ENCODE measurements at places on chromosomes 3 and 15.
A peak's percentile ranks its signal among the peaks of the same experiment; 100 is the strongest.

GRCh38 chr3:153289334-153289808 lies 127.3 kb downstream of the RAP2B start:
- no peak for DNase-seq

- no peak for DNase-seq
These were observed 22.5 kb upstream of the CLK3 start for GRCh38 chr15:74593122-74593521.

DNA sequence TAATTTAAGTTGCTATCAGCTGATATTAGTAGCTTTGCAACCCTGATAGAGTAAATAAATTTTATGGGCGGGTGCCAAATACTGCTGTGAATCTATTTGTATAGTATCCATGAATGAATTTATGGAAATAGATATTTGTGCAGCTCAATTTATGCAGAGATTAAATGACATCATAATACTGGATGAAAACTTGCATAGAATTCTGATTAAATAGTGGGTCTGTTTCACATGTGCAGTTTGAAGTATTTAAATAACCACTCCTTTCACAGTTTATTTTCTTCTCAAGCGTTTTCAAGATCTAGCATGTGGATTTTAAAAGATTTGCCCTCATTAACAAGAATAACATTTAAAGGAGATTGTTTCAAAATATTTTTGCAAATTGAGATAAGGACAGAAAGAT lies 70.0 kb downstream of the ECT2 start:
- DNase-seq = no peak

DNA sequence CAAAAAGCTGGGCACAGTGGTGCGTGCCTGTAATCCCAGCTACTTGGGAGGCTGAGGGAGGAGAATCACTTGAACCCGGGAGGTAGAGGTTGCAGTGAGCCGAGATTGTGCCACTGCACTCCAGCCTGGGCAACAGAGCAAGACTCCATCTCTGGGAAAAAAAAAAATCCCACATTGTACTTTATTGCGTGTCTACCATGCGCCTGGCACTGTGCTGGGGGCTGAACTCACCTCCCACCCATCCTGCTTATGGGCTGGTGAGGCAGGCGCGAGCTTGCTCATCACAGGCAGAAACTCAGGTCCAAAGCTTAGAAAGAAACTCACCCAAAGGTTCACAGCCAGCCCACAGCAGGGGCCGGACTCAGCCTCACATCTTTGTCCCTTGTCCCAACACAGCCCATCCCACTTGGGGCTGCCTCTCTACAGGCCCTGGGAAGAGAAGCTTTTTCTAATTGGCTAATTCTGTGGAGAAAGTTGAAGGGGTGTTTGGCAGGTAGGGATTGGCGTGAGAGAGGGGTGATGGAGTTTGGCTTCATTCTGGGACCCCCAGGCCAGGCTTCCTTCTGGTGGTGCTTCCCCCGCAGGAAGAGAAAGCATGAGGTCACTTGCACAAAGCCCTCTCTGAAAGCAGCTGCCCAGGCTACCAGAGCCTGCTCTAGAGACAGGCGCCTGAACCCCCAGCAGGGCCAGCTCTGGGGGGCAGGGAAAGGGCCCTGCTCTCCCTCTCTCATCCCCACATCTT lies 122.6 kb upstream of the SMAD3 start:
- no peak for DNase-seq

GRCh38 chr3:98966862-98967546 lies 65.5 kb upstream of the DCBLD2 start:
- DNase-seq = no peak

DNA sequence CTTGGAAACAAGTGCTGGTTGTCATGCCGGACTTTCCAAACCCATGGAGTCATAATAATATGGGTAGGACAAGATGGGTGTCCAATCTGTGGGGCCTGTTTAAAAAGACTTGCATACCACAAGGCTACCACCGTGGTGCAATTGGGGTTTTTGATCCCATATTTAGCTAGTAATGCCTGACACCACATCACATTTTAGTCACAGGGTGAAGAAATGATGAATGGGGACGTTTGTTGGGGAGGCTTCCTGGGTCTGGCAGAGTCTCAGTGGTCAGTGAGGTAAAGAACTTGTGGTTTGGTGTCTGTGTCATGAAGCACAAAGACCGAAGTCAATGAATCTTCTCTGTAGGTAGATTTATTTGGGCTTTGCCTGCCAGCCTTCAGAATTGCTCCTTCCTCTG lies 31.0 kb downstream of the P3H2 start:
- DNase-seq = no peak

GRCh38 chr15:58453931-58454793 lies 22.4 kb downstream of the LIPC start:
- DNase-seq = peak; percentile 42

- DNase-seq = no peak
These were observed 71.4 kb downstream of the ISG20 start for GRCh38 chr15:88710027-88710715.

GRCh38 chr3:79351699-79352098 lies 416.1 kb downstream of the ROBO1 start:
- no peak for DNase-seq

DNA sequence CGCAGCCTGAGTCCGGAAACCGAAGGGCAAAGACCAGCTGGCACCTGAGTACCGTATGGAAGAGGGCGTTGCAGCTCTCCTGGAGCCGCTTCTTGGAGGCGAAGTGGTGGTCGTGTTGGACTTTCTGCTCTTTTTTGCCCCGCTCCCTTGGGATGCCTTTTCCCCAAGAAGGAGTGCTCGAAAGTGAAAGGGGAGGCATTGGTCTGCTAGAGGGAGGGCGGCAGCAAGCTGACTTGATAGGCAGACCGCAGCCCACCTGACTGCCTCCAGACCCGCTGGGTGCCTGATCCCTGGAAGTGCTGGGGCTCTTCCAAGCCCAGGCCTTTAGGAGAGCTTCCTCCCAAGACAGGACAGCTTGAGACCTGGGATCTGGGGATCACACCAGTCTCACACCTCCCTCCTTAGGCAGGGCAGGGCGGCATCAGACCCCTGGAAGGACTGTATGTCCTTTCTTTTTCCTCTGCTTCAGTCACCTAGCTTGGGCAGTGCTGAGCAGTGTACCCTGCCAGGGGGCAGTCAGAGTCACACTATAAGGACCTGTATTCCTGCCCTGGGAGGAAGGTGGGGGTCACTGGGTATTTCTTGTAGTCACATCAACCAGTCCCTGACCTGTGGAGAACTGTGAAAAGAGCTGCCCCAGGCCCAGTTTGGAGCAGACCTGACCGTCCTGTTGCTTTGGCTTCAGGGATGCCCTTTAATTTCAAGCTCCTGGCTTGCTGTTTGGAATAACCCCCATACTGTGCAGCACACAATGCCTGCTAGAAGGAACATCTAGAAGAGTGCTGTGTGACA lies 2.1 kb downstream of the ACVR2B start:
- DNase-seq = no peak

DNA sequence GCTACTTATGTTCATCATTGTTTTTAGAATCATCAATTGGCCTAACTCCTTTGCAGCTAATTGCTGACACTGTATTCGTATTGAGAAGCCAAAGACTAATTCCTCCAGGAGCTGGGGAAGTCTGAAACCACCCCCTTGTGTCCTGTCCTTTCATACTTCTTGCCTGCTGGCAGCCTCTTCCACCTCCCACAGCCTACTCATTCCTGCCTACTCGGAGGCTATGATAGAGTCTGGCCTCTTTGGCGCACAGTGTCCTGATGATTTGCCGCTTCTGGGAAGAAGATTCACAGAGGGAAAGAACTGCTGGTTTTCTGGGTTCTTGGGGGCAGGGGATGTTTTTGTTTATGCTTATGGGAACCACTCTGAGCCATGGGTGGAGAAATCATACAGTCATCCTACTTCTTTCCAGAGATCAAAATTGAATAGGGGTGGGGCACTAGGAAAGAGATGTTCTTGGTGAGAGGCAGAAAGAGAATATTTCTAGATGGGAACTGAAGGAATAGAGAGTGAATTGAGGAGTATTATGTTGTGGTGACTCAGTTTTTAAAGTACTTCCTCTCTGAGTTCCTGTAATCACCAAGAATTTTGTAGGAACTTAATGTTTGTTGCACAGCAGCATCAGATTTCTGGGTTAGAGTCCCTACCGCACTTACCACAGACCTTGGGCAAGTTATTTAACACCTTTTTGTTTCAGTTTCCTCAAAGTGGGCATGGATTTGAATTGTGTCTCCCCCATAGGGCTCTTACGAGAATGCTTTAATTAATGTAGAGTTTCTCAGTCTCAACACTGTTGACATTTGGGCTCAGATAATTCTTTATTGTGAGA lies 22.1 kb upstream of the SCAANT1 start:
- DNase-seq = peak; percentile 81

GRCh38 chr3:196399485-196399945 lies 32.7 kb downstream of the UBXN7 start:
- no peak for DNase-seq

GRCh38 chr3:10017636-10018292 lies 8.5 kb upstream of the FANCD2 start:
- DNase-seq = no peak

DNA sequence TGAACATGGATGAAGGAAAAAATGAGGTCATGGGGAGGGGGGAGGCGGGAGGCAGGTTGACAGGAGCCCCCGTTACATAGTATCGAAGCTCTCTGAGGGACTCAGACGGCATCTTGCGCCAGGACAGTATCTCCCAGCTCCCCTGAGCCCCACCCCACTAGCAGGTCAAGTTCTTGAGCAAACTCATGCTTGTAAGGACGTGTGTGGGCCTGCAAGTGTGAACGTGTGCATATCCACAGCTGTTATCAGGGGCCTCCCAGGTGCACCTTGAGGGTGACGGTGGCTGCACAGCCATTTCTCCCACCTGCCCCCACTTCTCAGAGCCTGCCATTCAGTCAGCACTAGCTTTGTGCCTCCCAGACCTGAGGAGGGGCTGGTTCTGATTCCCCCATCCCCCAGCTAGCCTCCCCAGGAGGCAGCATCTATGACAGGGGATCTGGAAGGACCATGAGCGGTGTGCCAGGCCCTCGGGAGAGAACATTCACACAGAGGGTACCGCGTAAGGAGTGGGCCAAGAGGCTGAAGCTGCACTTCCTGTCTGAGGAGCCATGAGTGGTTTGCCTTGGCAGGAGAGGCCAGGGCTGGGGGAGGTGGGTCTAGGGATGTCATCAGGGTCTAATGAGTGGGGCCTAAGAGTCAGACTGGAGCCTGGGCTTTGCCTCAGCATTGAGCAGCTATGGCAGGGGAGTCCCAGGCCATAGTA lies 2.9 kb downstream of the SEMA3F start:
- no peak for DNase-seq

DNA sequence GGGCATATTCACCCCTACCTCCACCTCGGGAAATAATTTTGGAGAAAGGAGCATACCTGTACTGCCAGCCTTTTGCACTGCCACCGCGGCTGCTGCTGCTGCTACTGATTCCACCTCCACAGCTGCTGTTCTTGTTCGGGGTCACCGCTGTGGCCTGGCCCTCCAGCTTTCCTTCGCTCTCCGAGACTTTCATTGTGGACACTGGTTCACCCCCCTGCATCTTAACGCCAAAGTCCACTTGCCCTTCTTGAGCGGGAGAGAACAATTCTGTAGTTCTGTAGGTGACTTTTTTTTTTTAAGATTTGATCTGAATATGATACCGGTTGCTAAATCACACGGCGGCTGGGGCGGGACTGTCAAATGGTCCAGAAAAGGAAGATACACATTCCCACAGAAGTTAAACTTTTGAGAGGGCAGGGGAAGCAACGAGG lies 701 bp downstream of the OSBPL11 start:
- DNase-seq = no peak

- no peak for DNase-seq
These were observed 61.8 kb upstream of the P3H2 start for GRCh38 chr3:190182418-190183043.

DNA sequence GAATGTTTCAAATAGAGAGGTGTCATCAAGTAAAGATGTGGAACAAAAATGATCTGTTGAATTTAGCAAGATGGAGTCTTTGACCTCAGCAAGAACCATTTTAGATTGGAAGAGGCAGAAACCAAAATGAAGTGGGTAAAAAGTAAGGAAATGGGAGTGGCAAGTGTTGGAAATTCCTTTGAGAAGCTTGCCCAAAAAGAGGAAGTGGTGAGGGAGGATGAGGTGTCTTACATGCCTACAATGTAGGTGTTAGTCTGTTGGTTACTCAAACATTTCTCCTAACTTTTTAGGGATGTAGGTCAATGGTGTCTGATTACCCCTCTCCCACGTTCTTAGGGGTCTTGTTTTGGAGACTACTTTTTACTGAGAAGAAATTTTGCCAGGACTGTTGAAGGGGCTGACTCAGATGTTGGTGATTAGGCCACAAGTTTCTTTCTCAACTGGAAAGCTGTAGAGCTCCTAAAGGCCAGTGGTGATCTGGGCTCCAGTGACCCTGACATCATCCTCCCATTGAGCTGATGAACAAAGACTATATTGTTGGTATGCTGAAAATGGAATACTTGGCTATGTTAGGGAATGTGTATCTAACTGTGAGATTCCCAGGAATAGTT lies 5.1 kb downstream of the PPP2R3A start:
- no peak for DNase-seq

DNA sequence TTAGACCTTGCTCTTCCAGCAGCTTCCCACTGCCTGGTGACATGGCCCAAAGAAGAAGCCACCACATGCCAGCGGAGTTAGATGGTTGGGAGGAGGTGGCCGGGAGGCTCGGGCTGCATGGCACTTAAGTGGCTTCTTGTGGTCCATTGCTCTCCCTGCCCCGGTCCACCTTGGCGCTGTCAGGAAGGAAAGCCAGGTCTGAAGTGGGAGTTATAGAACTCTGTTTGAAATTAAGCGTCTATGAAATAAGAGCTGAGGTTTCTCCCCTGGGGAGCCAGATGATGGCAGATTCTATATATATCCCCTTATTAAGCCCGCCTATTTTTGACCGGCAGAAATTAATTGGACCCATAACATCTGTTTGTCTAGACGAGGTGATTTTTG lies 61.2 kb downstream of the ITGA11 start:
- no peak for DNase-seq

GRCh38 chr3:72246685-72247084 lies 461.7 kb upstream of the PROK2 start:
- no peak for DNase-seq
